AG09309 (cell line): ENCODE measurements at places on chromosomes 2 and 18.
A peak's percentile ranks its signal among the peaks of the same experiment; 100 is the strongest.

DNA sequence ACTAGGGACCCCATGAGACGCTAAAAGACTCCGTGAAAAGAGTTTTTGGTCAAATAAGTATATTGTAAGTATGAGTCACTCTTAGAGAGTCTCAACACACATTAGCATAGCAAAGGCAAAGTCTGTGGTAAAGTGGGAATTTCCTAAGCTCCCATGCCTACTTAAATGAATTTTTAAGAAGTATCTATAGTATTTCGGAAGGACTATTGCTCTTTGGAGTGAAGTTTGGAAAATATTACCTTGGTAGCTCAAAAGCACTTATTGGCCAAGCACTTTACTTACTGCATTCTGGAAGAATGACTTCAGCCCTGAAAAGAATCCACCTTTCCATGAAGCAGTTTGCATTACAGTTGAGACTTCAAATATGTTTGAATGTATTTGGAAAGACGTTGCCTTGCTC is 57.1 kb downstream of the CAVIN2 start:
- DNase-seq = no peak

- peak; percentile 90 for DNase-seq
Measured at GRCh38 chr2:17643031-17643615, 102.6 kb downstream of the VSNL1 start.

DNA sequence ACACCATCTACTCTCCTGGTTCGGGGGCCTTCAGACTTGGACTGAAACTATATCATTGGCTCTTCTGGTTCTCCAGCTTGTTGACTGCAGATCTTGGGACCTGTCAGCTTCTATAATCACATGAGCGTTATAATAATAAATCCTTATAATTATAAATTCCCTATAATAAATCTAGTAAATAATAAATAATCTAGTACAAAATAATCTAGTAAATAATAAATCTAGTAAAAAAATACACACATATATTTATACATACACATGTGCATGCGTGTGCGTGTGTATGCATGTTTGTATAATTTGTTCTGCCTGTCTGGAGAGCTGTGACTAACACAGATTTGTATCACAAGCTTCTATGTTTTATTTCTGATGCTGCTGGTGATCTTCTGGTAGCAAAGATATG is 40.8 kb downstream of the KATNAL2 start:
- DNase-seq = no peak

- peak; percentile 66 for DNase-seq
Measured at GRCh38 chr18:45951016-45951714, 16.0 kb downstream of the EPG5 start.

DNA sequence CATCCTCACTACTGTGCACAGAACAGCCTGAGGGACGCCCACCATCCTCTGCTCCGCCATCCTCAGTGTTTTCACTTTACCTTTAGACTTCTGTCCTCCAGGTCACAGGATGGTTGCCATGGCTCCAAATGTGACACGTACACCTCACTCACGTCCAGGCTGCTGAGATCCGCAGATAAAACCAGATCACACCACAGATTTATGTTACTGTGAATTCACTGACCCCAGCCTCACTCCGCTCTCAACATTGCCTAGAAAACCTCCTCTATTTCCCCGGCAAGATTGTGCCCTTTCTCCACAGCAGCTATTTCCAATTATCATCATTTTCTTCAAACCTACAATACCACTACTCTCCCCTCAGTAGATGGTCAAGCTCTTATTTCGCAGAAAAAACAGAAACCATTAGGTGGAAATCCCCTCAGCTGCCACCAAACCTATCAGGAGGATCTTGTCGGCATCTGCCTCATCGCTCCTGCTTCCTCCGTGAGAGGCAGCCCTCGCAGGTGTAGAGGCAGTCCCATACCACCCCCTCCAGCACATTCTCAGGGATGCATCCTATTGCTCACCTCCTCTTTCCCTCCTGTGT is 49.8 kb upstream of the SLC1A4 start:
- DNase-seq = no peak

- DNase-seq = peak; percentile 38
Measured at GRCh38 chr2:127884436-127884835, 1.3 kb downstream of the AMMECR1L start.

DNA sequence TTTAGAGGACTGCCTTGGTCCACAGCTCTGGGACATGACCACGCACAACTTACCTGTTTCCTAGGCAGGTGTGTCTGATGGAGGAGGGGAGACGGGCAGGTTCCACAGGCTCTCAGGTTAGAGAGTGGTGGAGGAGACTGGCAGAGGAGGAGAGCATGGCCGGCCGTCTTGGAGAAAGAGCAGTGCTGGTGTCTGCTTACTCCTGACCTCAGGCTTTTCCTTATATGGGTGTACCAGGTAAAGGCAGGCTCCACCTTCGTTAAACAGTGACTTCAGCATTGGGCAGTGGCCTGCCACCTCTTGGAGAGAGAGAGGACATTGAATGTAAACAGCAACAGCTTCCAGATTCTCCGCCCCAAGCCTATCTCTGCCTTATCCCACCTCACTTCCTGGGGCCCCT is at the start of gene CAPN13:
TSS of gene CAPN13 (minus strand) at position 198 of the 400 bp plus-strand sequence. CDS start 20,121 bp downstream, outside the sequence.
- DNase-seq = no peak

DNA sequence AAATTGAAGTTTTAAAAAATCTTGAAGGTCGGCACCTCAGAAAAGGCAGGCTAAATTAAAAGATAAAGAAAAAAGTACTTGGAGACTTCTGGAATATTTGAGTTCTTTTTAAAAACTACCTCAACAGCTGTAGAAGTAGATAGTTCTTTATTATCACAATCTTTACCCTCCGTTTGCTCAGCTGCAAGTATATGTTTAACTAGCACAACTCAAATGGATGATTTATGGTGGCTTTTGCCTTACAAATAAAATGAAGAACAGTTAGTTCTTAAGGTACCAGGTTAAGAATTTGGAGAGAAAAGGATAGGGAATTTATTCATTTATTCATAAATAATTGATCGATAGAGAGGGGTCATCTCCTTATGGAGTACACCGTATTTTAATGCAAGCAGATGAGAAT is 237.6 kb upstream of the FOSL2 start:
- no peak for DNase-seq

GRCh38 chr2:46666754-46667153 is 187.4 kb downstream of the TMEM247 start:
- no peak for DNase-seq

GRCh38 chr2:96506016-96506906 is 1.1 kb upstream of the NEURL3 start:
- no peak for DNase-seq

DNA sequence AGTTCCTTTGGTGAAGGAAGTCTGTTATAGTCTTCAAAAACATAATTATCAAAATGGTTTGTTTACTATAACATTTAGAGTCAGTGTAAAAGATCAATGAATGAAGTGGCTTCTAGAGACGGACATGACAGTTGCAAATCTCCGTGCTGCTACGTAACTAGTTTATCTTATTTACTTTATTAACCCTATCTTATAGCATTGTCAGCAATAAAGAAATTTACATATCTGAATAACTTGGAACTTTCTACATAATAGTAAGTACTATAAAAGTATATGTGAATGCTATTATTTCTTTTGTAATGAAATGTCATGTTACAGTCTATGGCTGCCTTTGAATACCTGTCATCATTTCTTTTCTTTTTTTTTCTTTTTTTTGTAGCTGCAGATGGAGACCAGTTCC is 246.8 kb downstream of the PTH2R start:
- no peak for DNase-seq

DNA sequence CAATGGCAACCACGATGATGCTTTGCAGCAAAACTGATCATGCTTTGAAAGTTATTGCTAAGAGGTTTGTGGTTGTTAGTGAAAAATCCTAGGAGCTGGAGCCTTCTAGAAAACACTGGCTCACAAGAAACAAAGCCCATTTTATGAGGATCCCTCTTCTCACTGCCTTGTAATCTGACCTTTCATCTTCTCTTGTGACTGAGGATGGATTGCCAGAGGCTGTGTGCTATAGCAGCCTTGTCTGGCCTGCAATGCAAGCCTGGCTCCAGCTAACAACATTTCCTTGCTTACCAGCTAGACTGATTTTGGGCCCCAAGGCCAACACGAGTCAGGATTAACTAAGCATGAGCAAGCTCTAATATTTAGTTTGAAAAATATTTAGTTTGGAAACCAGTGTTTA is 13.1 kb downstream of the PIEZO2 start:
- DNase-seq = no peak

DNA sequence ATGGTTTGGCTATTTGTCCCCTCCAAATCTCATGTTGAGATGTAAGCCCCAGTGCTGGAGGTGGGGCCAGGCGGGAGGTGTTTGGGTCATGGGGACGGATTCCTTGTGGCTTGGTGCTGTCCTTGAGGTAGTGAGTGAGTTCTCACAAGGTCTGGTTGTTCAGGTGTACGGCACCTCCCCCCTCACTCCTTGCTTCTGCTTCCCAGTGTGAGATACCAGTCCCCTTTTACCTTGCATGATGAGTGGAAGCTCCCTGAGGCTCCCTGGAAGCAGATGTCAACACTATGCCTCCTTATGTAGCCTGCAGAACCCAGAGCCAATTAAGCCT is 232.6 kb downstream of the LDLRAD4 start:
- no peak for DNase-seq

- no peak for DNase-seq
Measured at GRCh38 chr18:78857314-78858150, 122.1 kb upstream of the SALL3 start.

GRCh38 chr2:70842401-70842800 is 6.8 kb upstream of the CD207 start:
- DNase-seq = no peak

DNA sequence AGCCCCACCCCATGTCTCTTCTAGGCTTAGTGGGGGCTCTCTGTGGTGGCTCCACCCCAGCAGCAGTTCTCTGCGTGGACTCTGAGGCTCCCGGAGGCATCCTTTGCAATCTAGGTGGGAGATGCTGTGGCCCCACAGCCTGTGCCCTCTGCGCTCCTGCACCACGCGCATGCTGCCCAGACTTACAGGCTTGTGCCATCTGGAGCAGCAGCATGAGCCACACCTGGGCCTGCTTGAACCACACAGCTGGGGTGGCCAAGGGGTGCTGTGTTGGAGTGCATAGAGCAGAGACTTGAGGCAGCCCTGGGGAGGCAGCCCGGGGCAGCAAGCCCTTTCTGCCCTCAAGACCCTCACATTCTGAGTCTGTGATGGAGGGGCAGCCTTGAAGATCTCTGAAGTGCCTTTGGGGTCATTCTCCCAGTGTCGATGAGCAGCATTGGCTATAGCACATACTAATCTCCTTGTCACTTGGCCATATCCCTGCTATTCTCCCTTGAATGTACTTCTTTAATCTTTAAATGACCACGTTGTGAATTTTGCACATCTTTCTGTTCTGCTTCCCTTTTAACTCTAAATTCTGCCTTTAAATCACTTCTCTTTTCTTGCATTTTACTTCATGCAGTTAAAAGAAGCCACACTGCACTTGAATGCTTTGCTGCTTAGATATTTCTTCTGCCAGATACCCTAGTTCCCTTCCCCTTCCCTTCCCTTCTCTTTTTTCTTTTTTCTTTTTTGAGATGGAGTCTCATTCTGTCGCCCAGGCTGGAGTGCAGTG is 62.4 kb downstream of the NCAPH start:
- no peak for DNase-seq

DNA sequence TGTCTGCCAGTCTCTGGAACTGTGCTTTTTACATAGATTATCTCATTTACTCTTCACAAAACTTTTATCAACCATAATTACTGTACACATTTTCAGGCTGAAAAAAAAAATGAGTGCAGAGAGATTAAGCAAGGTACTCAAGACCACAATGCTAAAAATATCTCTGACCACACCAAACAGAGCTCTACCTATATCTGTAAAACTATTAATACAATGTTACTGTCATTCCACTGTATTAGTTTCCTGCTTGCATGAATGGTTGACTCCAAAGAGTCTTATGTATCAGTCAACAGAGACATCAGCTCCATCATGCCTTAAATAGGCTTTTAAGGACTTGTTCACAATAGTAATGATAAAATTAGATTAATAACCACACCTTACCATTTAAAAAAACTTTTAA is 134.7 kb upstream of the CCDC150 start:
- DNase-seq = no peak

DNA sequence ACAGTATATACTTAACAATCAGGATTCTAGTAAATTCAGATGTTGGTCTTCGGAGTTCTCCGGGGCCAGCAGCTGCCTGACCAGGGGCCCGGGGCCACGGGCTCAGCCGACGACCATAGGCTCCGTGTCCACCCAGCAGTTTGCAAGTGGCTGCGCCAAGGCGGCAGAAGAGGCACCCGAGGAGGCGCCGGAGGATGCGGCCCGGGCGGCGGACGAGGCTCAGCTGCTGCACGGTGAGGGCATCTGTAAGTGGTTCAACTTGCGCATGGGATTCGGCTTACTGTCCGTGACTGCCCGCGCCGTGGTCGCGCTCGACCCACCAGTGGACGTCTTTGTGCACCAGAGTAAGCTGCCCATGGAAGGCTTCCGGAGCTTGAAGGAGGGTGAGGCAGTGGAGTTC is 136.3 kb downstream of the NUP35 start:
- DNase-seq = no peak

- DNase-seq = peak; percentile 50
Measured at GRCh38 chr2:138948070-138948539, 167.9 kb upstream of the NXPH2 start.

DNA sequence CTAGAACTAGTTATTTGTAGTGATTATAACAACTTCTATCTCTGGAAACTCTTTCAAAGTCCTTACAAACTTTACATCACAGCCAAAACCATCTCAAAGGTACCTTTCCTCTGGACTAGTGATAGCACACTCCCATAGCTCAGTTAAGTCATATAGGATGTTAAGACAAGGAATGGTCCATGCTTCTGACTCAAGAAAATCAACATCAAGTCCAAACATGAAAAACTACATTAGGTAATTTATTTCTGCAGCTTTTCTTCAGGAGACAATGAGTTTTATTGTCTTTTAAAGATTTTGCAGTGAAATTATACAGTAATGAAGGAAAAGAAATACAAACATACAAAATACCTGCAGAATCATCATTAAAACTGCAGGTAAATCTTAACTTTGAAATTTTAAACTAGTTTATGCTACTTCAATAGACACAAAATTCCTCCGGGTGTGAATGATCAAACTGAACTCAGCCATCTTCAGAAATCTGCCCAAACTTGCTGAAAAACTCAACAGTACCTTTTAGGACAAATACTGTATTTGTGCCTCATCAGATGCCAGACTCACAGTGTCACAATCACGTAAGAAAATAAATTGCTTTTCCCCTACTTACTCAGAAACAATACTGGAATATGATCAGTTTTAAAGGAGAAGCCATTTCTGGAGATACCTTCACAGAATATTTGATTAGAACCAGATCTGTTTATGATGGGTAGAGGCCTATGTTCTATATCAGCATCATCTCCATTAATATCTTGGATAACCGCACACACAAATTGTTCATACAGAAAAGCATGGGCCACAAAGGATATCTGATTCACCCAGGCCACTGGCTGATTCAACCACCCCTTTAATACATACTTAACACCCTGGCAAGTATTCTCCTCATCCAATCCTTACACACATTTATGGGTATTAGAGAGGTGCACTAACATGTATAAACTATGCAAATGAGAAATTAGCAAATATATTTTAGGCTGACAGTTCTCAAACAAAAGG is 2.6 kb downstream of the TMEM131 start:
- DNase-seq = no peak
